Activated naive CD4-positive, alpha-beta T cell treated with anti-CD3 and anti-CD28 coated beads for 36 hours (primary cell): ENCODE measurements at places on chromosomes 7 and 10. TPM values are rescaled to one million over a fixed set of nuclear protein-coding genes. Genes with fewer than 3 reads are reported as not detected.
A peak's percentile ranks its signal among the peaks of the same experiment; 100 is the strongest.

DDC gene
- 0.38 TPM for total RNA-seq

TMEM270 gene
- total RNA-seq, result not detected

- H3K27me3 ChIP-seq, result no peaks in the 10 kb centered on the region
- H3K4me3 ChIP-seq, result no peak overlapping the region
- H3K4me1 ChIP-seq, result no peaks in the 10 kb centered on the region
- H3K36me3 ChIP-seq, result no peaks in the 10 kb centered on the region
- H3K27ac ChIP-seq, result no peak overlapping the region
- DNase-seq, result no peak
Measured at GRCh38 chr10:93299195-93299594, 182.9 kb downstream of the MYOF start.

DNA sequence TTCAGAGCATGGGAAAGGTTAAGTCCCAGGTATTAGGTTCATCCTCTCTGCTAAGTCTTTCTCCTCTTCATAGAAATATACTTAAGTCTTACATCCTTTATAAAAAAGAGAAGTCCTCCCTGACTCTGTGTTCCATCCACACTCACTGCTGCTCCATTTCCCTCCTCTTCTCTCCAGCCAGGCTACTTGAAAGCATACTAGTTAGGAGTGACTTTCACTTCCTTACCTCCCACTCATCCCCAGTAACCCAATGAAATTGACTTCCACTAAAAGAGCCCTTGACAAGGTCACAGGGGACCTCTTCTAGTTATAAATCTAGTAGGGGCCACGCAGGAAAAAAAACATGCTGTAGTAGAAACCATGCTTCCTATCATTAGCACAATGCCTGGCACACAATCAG, 133.1 kb upstream of the AGK start:
- DNase-seq, result no peak
- H3K27ac ChIP-seq, result no peak overlapping the region
- no peak overlapping the region for H3K4me3 ChIP-seq

- H3K27ac ChIP-seq, result no peak overlapping the region
- no peak overlapping the region for H3K4me3 ChIP-seq
- H3K36me3 ChIP-seq, result no peaks in the 10 kb centered on the region
- peaks cover 18% of the 10 kb centered on the region for H3K4me1 ChIP-seq
- no peak for DNase-seq
Measured at GRCh38 chr7:36633377-36633776, 90.9 kb downstream of the AOAH start.

NXPH1 gene
- not detected for total RNA-seq

UTF1 gene
- total RNA-seq, result not detected

GRCh38 chr10:12606461-12606860, 257.1 kb downstream of the CAMK1D start:
- H3K4me3 ChIP-seq, result peak overlapping the region; percentile 84
- peak overlapping the region; percentile 96 for H3K27ac ChIP-seq
- DNase-seq, result no peak
- no peaks in the 10 kb centered on the region for H3K36me3 ChIP-seq
- H3K4me1 ChIP-seq, result peaks cover 14% of the 10 kb centered on the region

GRCh38 chr7:137954614-137955013, 47.3 kb downstream of the CREB3L2 start:
- no peak overlapping the region for H3K27ac ChIP-seq
- peaks cover 9% of the 10 kb centered on the region for H3K36me3 ChIP-seq
- no peak for DNase-seq
- no peak overlapping the region for H3K4me3 ChIP-seq
- peaks cover 8% of the 10 kb centered on the region for H3K4me1 ChIP-seq

DNA sequence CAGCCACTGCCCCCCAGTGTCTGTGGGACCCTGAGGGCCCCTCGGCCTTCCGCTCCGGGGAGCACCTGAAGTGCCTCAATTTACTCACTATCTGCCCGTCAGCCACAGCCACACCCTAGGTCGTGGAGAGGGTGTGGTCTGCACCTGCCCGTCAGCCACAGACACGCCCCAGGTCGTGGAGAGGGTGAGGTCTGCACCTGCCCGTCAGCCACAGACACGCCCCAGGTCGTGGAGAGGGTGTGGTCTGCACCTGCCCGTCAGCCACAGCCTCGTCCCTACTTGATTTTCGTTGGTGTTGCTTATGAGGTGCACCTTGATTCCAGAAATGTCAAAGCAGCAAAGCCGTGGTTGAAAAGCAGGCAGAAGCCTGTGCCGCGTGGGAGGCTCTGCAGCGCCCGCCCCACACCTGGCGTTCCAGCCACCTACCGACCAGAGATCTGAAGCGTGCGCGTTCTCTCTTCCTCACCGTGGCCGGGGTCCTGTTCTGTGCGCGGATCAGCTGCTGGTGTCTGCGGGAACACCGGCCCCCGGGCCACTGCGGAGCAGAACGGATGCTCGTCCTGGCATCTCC, 101.6 kb downstream of the DYNC2I1 start:
- peak overlapping the region; percentile 69 for H3K4me3 ChIP-seq
- peaks cover 10% of the 10 kb centered on the region for H3K27me3 ChIP-seq
- peak; percentile 52 for DNase-seq

- no peak overlapping the region for H3K27ac ChIP-seq
- H3K36me3 ChIP-seq, result no peaks in the 10 kb centered on the region
- no peaks in the 10 kb centered on the region for H3K4me1 ChIP-seq
- DNase-seq, result no peak
Measured at GRCh38 chr10:109676703-109677102, 246.6 kb downstream of the XPNPEP1 start.

GRCh38 chr7:95264363-95264891, 59.9 kb downstream of the PON1 start:
- H3K4me1 ChIP-seq, result no peaks in the 10 kb centered on the region
- no peak overlapping the region for H3K27ac ChIP-seq
- no peaks in the 10 kb centered on the region for H3K36me3 ChIP-seq
- peaks cover 5% of the 10 kb centered on the region for H3K27me3 ChIP-seq

DNA sequence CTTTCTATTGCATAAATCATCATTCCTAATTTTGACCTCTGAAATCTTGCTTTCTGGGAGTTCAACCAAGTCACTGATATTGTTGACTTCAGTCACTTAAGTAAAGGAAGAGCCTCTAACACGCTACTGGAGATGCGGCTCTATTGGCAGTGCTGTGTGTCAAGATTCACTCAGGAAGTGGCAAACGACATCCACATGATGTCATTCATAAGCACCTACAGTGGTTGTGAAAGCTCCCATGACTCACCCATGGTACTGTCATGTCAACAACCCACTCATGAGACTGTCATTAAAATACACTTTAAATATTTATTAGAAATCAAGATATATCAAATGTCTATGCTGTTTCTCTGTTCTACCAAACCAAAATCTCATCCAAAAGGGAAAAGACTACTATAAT, 52.5 kb upstream of the LHFPL3 start:
- H3K27me3 ChIP-seq, result peaks cover 25% of the 10 kb centered on the region
- no peaks in the 10 kb centered on the region for H3K4me1 ChIP-seq
- H3K36me3 ChIP-seq, result no peaks in the 10 kb centered on the region
- peak; percentile 6 for DNase-seq
- H3K4me3 ChIP-seq, result no peak overlapping the region
- H3K27ac ChIP-seq, result no peak overlapping the region

DNA sequence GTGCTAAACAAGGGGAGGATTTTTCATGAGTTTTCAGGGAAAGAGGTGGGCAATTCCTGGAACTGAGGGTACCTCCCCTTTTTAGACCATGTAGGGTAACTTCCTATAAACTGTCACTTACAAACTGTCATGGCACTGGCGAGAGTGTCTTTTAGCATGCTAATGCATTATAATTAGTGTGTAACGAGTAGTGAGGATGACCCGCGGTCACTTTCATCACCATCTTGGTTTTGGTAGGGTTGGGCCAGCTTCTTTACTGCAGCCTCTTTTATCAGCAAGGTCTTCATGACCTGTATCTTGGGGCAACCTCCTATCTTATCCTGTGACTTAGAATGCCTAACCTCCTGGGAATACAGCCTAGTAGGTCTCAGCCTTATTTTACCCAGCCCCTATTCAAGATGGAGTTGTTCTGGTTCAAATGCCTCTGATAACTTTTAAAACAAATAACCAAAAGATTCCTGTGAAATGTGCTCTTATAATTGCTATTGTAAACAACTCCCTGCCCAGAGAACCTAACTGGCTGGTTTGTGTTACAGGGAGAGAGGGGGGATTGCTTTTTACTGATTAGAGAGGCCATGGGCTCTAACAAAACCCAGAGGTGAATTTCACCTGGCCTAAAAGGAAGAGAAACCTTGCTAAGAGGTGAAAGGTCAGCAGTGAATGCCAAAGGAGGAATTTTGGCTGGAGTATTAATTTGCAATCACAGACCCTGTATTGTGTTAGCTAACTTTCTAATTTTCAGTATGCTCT, 64.3 kb downstream of the EEPD1 start:
- no peak overlapping the region for H3K27ac ChIP-seq
- no peaks in the 10 kb centered on the region for H3K36me3 ChIP-seq
- H3K4me1 ChIP-seq, result no peaks in the 10 kb centered on the region
- H3K27me3 ChIP-seq, result no peaks in the 10 kb centered on the region

DNA sequence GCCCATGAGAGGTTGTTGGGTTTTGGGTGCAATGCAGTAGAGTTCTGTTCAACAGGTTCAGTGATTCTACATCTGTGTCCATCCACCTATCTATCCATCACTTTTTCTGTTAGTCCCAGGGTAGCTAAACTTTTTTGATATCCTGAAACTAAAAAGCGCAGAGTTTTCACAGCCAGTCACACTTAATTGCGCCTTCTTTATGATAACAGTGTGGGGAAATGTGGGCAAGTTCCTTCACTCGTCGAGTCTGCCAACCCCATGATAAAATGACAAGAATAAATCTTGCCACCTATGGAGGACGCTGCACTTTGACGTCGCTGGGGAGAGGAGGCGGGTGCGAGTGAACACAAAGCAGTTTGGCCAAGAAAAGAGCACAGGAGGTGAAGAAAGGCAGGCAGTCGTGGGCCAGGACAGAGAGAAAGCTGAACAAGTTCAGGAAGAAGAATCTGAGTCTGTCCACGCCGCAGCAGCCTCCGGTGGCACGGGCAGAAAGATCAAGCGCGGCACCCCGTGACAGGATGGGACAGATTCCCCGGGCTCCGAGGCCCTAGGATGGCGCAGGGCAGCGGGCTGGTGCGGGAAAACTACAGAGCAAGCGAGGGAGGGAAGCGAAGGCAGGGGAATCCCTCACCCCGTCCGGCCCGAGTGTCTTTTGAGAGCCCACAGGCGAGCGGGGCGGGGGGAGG, 9.2 kb downstream of the SP8 start:
- H3K27ac ChIP-seq, result peak overlapping the region; percentile 1
- peak; percentile 14 for DNase-seq
- H3K4me3 ChIP-seq, result peak overlapping the region; percentile 51
- no peaks in the 10 kb centered on the region for H3K36me3 ChIP-seq

CRHR2 gene
- total RNA-seq, result not detected
